Activated naive CD4-positive, alpha-beta T cell treated with Interleukin-2 at 50 U/mL for 16 hours (primary cell): ENCODE measurements at places on chromosomes 2 and 18.

GRCh38 chr2:5264361-5264760, 427.8 kb upstream of the SOX11 start:
- no peak for DNase-seq

- no peak for DNase-seq
These were observed 169.1 kb upstream of the THUMPD2 start for GRCh38 chr2:39948016-39948719.

GRCh38 chr2:94767336-94767735, 103.9 kb upstream of the TEKT4 start:
- no peak for DNase-seq

DNA sequence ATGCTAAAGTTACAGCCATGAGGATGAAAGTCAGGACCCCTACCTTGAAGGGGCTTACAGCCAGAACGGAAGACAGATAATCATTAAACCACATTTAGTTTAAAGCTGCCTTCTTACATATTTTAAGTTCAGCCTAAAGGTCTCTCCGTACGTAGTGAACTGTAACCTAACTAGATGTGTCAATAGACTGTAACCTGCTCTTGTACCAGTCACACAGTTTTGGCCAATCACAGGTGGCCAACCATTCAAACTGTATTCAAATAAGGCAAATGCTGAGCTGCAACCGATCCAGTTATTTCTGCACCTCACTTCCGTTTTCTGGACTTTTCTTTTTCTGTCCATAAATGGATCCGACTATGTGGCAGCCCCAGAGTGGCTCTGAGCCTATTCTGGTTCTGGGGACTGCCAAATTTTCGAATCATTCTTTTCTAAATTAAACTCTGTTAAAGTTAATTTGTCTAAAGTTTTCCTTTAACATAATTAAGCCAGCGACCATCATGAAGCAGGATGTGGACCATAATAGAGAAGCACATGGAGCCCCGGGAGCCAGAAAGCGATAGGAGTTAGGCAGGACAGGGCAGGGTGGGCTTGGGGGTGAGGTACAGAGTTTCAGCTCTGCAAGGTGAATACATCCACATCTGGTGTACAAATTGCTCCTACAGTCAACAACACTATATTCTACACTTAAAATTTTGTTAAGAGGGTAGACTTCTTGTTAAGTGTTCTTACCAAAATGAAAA, 48.4 kb upstream of the YPEL5 start:
- no peak for DNase-seq

DNA sequence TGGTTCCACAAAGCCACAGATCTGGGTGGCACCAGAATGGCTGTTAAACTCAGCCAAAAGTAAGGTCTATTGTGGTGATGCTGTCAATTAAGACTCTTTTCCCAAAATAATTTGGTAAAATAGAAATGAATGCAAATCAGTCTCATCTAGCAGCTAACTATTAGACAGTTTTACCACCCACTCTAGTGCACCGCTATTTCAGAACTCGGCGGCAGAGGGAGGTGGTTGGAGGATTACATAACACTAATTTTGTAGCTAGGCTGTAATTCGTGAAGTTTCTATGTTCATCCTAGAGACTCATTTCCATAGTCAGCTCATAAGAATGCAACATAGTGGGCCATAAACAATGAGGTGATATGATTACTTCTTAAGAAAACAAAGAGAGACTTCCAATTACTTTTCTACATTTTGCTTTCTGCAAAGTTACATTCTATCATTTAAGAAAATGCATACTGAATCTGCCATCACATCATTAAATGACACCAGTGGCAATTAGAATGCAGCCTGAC, 413.8 kb downstream of the FBXO15 start:
- DNase-seq, result no peak
